EL (cell line): ENCODE measurements at places on chromosomes 6 and 20.

GRCh38 chr20:33674294-33675135 lies at the start of gene NECAB3:
NECAB3 (minus strand) TSS chr20:33674428; CDS start chr20:33674352, 76 bp downstream.
- DNase-seq: peak; percentile 81

- no peak for DNase-seq
These were observed 41.2 kb downstream of the DUSP22 start for GRCh38 chr6:333379-334002.

DNA sequence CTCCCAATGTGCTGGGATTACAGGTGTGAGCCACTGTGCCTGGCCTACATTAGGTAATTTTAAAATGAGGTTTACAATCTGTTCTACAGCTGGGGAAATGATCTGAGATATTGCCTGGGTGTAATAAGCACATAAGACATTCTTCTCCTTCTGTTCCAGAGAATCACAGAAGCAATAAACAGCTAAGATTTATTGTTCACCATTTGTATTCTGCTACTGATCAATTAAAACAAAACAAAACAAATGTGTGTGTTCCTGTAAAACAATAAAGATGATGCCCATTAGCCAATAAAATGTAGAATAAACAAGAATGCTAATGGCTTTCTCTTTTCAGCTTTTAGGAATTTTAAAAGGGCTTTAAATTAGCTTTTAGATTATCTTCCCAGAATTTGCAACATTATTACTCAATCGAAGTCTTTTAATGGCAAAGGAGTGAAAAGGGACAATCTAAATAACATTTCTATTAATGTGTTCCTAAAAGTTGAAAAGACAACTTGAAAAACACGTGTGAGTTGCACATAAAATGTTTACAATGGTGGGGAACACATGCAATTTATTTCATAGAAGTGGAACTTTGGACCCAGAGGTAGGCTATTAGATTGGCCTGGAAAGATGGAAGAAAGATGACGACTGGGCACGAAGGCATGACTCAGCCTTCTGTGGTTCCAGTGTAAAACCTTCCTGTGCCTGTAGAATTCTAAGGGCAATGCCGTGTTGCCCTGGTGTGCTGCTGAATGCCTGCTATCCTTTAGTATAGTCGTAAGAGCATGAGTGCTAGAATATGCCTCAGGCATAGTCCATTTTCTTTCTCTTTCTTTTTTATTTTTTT lies 29.0 kb upstream of the DEK start:
- peak; percentile 84 for DNase-seq

- DNase-seq: no peak
These were observed 11.6 kb upstream of the F13A1 start for GRCh38 chr6:6331946-6332601.

DNA sequence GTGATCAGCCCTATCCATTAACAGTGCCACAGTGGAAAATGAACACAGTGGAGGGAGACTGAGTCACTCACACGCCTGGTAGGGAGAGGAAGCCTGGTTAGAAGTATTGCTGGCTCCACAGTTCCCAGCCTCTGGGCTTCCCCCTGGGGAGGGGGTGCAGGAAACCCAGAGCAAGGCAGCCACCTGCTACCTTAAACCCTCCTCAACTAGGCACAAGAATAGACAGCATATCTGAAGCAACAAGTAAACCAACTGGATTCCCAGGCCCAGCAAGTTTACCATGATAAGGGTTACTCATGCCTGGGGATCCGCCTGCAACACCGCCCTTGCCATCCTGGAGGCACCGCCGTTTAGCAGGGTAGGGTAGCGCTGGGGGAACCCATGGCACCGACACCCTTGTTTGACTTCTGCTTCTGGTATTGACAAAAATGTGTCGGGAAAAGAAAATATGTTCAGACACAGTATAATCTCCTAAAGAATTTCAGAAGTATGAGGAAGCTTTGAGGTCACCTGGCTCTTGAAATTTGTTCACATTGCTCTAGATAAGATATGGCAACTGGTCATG lies 38.3 kb downstream of the SLC22A23 start:
- DNase-seq: no peak

DNA sequence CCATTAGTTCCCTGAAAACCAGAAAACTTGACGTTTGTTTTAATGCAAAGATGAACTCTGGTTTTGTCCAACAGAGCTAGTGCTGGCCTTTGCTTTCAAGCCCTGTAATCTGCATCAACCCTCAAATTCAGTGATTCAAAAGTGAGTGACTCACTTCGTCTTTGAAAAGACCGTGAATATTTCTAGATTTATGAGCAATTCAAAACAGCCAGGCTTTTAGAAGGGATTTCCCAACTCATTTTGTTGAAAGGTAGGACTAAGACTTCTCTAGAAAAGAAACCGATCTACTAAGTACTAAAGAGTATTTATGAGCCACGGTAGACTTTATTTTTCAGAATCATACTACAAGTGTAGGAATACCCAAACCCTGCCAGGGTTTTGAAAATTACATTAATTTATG lies 121.5 kb downstream of the UST start:
- peak; percentile 71 for DNase-seq

DNA sequence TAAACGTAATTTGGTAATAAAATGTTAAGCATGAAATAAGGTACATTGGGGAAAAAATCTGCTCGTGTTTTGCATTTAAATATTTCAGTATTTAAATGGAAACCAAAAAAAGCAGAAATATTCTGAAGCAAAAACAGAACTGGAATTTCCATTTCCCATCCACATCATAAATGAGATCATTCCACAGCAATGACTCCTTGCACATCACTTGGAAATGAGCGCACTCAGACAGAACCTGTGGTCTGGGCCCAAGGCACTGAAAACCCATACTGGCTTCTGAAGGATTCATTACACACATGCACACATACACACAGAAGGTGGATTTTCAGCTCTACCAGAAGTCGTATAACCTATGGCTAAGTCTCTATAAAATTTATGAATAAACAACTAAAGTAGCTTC lies 174.8 kb downstream of the IBTK start:
- peak; percentile 75 for DNase-seq

DNA sequence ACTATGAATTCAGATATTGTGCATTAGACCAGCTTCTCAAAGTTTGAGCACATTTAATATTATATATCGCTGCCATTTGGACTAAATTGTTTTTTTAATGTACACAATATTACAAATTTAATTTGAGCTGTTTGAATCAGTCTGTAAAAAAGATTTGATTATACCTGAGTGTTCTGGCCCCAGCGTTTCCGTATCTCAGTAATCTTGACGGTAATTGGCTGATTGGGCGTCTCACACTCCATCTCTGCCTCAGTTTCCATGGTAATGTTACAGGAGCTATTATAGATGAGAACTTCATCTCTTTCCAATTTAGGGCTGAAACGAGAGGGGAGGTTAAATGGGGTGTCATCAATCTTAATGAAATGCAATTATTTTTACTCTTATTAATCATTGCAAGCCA lies 77.3 kb downstream of the PKHD1 start:
- DNase-seq: no peak
